Thoracic aorta (tissue), 2 donors: ENCODE measurements at places on chromosomes 7 and 10. TPM values are rescaled to one million over a fixed set of nuclear protein-coding genes. Genes with fewer than 3 reads are reported as not detected.

Gene PCLO
- 0.78 TPM for total RNA-seq

- no peaks in the 10 kb centered on the region for H3K4me1 ChIP-seq
- H3K27ac ChIP-seq: no peak overlapping the region
- DNase-seq: no peak
- no peaks in the 10 kb centered on the region for H3K27me3 ChIP-seq
- H3K36me3 ChIP-seq: no peaks in the 10 kb centered on the region
Measured at GRCh38 chr10:25724241-25724640, 209.8 kb upstream of the MYO3A start.

DNA sequence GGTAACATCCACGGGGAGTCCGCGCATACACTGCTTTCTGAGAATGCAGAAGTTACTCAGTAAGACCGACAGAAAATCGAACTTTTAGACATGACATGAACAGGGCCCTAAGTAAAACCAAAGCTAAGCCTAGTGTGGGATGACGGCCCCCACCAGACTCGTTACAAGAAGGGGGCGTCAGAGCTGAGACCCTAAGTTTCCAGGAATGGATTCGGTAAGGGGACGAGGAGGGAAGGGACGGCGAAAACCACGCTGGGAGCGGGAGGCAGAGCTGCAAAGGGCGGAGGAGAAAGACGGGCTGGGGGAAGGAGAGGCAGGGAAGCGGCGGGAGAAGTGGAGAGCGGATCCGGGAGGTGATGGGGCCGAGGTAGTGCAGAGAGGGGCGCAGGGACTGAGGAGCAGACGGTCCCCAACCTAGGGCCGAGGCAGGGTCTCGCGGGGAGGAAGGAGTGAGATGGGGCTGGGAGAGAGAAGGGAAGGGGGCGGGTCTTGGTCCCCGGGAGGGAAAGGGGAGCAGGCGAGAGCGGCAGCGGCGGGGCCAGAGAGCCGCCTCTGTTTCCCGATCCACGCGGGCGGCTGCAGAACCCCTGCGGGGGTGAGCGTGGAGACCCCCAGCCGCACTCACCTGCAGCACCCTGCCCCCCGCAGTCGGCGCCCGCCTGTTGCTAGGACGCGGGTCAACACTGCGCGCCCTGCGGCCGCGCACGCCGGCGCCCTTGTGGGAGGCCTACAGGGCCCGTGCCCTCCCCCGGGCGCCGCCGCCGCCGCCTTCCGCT lies 513 bp downstream of the ODAD2 start:
- no peak for DNase-seq
- H3K27me3 ChIP-seq: no peaks in the 10 kb centered on the region
- H3K36me3 ChIP-seq: no peaks in the 10 kb centered on the region
- H3K27ac ChIP-seq: peak overlapping the region; percentile 38
- peak overlapping the region; percentile 84 for H3K4me3 ChIP-seq

GRCh38 chr7:157745721-157746709 lies 409.2 kb downstream of the DNAJB6 start:
- H3K36me3 ChIP-seq: no peaks in the 10 kb centered on the region
- H3K4me3 ChIP-seq: no peak overlapping the region

- no peak overlapping the region for H3K27ac ChIP-seq
- no peaks in the 10 kb centered on the region for H3K27me3 ChIP-seq
- H3K4me1 ChIP-seq: no peaks in the 10 kb centered on the region
- H3K4me3 ChIP-seq: no peak overlapping the region
- no peak for DNase-seq
Measured at GRCh38 chr10:118258285-118258684, 83.8 kb downstream of the FAM204A start.

Gene COBL
- 1.6 TPM for total RNA-seq
